ENCODE measurements at places on chromosomes 3 and 15.
A peak's percentile ranks its signal among the peaks of the same experiment; 100 is the strongest.

GRCh38 chr3:108564564-108564963 is 24.7 kb downstream of the CIP2A start:
- no peak for DNase-seq

DNA sequence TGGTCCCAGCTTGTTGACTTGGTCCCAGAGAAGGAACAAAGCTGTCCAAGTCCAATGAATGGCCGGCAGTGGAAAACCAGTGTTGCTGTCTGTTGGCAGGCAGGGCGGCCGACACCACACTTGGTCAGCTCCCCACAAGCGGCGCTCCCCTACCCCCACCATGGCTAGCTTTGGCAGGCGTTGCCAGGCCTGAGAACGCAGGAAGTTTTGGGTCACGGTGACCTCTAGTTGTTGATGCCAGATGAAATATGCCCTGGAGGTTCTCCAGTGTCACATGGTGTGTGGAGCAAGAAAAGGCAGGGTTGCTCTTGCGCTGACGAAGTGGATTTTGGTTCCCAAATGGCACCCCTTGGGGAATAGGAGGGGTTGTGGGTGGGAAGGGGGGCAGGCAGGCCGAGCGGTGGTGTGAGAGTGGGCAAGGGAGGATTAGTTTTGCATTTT is 72.7 kb upstream of the TPRG1 start:
- DNase-seq: no peak

DNA sequence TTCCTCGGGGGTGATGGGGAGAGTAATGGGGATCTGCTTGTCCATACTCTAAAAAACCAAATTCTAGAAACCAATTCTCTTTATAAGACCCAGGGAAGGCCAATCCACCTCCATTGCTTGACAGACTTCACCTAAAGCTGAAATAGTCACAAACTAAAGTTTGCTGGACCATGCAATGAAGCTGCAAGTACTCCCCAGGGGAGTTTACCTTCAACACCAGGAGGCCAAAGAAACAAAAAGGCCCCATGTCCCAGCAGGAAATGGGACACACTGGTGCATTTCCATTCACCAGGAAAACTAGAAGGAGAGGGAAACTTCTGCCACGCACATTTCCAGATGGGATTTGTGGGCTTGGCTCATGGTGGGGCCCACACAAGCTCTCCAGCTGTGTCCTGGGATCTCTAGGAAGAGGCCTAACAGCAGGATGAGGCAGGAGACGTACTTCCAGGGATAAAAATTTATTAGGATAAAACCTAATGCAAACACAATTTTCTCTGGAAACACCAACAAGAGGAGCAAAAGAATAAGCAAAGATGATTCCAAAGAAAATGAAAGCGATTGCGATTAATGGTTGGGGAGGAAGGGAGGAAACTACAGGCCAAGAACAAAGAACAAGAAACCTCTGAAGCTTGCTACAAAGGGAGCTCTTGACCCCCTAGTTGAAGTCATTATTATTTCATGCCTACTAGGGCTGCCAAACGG is 238.0 kb upstream of the LRTM1 start:
- no peak for DNase-seq

DNA sequence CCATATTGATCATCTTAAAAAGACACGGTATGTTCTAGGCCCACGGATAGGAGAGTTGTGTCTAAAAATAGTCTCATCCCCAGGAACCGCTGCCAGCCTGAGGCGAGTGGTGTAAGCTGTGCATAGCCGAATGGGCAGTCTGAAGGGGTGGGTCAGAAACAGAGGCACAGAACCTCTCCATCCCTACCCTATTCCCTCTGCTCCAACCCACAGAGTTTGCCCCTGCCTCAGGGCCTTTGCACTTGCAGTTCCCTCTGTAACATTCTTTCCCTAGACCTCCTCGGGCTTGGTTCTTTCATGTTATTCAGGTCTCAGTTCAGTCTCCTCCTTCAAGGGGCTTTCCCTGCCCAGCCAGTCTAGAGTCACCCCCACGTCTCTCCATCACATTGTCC is 4.8 kb downstream of the SCN5A start:
- DNase-seq: no peak

DNA sequence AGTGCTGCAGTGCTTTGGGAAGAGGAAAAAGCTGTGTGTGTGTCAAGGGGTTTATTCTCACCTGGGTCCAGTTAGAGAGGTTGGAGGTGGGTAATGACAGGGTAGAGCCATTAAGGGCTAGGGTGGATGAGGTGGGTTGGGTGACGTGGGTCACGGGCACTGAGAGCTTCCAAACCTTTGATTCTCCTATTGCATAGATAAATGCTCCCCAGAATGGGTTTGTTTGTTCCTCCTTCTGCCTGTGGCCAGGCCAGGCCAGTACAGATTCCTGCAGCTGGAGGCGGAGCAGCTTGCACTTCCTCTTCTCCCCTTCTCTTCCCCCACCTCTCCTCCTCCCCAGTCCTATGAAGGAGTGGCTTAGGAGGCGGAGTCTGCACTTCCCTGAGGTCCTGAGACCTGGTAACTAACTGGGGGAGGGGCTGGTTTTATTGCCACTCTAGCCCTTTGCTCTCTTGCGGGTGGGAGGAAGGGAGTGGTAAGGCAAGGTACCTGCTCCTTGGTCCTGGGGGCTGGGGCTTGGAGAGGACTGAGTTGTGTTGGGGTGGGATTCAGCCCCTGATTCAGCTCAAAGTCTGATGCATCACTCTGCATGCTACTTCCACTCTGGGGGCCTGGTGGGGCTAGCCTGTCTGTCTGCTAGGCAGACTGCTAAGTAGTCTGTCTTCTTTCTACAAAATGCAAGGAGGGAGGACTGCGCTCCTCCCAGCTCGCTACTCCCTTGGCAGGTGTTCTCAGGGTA is 3.5 kb downstream of the SPINT1 start:
- DNase-seq: no peak

DNA sequence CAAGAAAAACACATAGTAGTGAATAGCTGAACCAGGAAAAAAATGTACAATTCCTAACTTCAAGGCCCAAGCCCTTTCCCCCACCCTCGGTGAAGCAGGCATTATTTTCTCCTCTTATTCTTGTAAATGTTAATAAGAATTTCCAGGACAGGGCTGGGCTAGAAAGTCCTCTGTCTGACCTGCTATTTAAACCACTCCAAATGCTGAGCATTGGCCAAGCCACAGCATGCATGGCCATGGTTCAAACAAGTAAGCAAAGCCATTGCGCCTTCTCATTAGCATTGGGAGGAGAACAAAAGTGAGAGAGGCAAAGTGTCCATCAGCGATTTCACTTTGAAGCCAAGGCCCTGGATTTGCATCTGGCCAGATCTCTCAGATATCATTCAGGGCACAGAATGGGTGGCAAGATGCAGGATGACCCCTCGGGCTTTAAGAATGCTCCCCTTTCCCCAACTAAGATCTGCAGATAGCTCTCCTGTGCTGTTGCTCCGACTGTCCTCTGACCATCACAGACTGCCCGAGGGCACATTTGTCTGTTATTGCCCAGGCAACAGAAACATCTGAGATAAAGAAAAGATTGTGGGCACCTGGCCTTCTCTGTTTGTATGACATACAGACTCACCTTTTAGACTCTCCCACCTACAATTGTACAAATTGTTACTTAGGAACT is 46.3 kb downstream of the CEMIP start:
- peak; percentile 5 for DNase-seq

- no peak for DNase-seq
Observed at GRCh38 chr3:14123308-14124222, 1.1 kb downstream of the CHCHD4 start.

DNA sequence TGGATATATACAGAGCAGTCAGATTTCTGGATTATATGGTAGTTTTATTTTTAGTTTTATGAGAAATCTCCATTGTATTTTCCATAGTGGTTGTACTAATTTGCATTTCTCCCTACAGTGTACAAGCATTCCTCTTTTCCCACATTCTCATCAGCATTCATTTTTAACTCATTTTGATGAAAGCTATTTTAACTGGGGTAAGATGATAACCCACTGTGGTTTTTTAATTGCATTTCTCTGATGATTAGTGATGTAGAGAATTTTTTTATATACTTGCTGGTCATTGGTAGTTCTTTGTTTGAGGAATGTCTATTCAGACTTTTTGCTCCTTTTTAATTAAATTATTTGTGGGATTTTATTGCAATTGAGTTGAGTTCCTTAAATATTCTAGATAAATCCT is 903.6 kb downstream of the DIPK2A start:
- DNase-seq: no peak

DNA sequence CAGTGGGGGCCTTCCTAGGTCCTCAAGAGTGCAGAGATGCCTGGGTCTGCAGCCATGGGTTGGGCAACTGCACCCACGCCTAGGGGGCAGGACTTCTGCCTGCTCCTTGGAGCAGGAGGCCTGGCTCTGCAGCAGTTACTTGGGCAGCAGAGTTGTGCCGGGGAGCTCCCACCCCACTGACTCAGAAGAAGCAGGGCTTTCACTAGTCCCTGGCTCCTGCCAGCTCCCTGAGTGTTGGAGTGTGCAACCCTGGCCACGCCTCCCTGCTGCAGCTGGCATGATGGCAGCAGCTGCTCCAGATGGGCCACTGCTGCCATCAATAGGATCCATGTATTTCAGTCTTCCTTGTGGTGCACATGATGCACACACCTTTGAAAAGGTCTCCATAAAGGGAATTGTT is 40.6 kb upstream of the KCNH8 start:
- no peak for DNase-seq

DNA sequence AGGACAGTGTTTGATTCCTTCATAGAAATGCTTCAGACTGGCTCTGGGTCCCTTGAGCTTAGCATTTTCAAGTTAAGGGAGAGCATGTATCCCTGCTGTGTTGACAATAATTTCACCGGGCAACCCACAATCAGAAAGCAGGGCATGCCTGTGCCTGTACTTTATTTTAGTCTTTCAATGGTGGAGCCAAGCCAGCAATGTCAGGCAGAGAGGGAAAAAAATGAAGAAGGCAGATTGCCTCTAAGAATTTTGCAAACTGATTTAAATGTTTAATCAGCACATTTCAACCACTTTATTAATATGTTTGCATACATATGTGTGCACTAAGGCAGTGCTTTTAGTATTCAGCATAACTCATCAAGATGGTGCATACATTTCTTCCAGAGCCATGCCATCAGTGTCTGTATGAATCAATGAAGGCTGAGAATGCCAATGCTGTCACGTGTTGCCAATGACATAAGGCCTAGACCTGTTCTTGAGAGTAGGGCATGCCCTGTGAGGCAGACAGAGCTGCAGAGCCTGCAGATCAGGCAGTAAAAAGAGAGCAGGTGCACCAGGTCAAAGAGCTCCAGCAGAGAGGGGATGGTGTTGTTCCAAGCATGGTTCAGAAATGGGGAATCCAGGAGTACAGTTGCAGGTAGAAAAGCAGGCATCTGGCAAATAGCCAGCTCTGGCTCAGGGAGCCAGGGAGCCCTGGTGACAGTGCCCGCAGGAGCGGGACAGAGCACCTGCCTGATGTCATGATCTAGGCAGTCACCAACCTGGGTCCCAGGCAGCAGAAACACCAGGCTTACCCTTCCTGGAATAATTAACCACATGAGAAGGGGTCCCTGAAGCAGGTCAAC is 508.5 kb downstream of the GABRG3 start:
- peak; percentile 19 for DNase-seq

GRCh38 chr3:148930752-148931151 is 60.6 kb upstream of the GYG1 start:
- no peak for DNase-seq

GRCh38 chr3:93989241-93989640 is 9.3 kb downstream of the ARL13B start:
- DNase-seq: no peak

DNA sequence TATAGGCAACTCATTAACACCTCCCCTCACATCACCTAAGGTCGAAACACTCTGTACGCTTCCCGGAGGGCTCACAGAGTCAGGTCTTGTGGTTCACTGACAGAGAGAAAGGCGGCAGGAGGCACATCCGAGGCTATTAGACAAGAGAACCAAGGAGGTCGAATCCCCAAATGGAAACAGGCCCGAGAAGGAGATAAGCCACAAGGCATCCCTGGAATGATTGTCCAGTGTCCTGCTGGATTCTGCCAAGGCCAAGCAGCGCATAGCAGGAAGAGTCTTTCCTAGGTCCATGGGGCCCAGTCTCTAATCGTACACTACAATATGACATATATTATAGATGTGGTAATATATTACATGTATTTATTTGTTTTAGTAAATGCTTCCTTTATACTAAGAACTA is 58.5 kb downstream of the ANXA2 start:
- no peak for DNase-seq

DNA sequence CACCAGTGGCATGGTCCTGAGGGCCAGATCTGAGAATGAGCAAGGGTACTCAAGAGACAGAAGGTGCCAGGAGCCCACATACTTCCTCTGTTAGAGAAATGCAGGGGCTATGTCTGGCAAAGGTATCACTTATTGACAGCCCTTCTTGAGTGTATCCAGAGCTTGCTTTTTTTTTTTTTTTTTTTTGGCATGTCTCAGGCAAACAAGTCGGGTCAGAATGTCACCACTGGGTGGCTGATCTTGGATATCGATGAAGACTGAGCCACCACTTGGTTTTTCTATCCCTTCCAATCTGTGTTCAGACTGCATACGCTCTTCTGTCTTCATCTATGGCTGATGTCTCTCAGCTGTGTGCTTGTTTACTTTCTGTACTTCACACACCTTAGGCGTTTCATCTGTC is 363.4 kb upstream of the C2CD4B start:
- no peak for DNase-seq

DNA sequence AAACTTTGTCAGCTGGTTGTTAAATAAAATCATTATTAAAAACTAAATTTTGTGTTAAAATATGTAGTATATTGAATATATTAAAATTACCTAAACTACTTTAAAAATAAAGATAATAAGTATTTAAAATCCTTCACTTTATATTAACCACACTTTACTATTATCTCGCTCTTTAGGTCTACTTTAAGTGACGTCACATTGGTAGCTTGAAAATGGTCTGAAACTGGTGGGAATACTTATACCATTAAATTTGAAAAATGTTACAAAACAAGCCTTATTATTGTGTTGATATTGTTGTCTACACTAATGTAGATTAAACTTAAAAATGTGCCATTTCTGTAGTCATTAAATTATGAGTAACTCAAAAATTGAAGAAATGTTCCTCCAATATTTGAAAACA is 77.6 kb downstream of the ZIC4 start:
- no peak for DNase-seq

- DNase-seq: no peak
Observed at GRCh38 chr15:100809587-100809986, 70.0 kb upstream of the ALDH1A3 start.

DNA sequence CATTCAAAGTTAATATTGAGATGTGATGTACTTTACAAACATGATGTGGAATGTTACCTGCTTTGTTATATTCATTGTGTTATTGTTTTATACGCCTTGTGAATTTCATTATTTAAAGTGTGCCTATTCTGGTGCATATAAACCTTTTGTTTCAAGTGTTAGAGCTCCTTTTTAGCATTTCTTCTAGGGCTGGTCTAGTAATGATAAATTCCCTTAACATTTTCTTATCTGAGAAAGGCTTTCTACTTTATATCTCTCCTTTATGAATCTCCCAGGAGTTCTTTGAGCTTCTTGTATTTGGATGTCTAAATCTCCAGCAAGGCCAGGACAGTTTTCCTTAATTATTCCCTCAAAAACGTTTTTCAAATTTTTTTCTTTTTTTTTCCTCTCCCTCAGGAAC is 1005.6 kb downstream of the IGSF11 start:
- no peak for DNase-seq
